HepG2 (cell line): ENCODE measurements at places on chromosomes 2 and 18. TPM values are rescaled to one million over a fixed set of nuclear protein-coding genes. Genes with fewer than 3 reads are reported as not detected.

The SH3RF3 gene
- 0.04 TPM in 1 of 2 replicates, not detected in the other for total RNA-seq

The HRH4 gene
- total RNA-seq = not detected in 2 replicates

- no peak for DNase-seq
- H3K4me3 ChIP-seq = no peak overlapping the region
- no peak overlapping the region for H3K27ac ChIP-seq
Observed at GRCh38 chr2:84797271-84797670, 83.6 kb downstream of the TRABD2A start.

DNA sequence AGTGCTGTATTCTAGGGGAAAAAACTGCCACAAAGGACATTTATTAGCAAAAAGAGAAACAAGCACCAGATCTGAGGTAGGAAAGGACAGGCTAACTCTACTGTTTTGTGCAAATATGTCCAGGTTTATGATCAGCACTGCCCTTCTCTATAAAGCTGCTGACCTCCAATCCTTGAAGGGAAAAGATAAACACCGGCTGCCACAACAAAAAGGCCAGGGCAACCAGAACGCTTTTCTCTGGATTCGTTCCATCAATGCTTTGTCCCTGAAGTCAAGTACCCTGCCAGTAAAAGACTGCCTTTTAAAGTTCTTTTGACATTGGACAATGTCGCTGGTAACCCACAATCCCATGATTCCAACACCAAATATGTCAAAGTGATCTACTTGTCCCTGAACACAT is 21.0 kb downstream of the SMAD2 start:
- no peaks in the 10 kb centered on the region for H3K36me3 ChIP-seq
- no peaks in the 10 kb centered on the region for H3K27me3 ChIP-seq
- H3K4me1 ChIP-seq = peaks cover 47% of the 10 kb centered on the region
- no peak overlapping the region for H3K4me3 ChIP-seq
- DNase-seq = no peak
- no peak overlapping the region for H3K27ac ChIP-seq
